H1 (cell line): ENCODE measurements at places on chromosomes 7 and 10.

DNA sequence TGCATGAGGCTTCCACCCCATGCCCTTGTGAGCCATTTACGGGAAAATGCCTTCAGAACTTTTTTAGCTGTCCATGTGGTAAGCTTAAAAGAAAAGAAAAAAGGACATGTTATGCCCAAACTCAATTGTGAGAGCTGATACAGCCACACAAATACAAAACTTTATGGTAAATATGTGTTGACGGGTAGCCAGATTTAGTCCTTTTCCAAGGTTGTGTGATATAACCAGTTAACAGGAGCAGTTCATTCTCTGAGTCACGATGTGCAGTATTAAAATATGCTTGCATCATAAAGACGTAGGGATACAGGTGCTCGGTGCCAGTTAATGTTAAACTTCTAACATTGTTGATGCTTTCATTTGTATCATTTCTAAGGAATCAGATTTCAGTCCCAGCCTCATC lies 350.4 kb downstream of the DNAJB6 start:
- DNase-seq = peak; percentile 6
- no peaks in the 10 kb centered on the region for H3K36me3 ChIP-seq
- no peak overlapping the region for H3K4me3 ChIP-seq
- peaks cover 88% of the 10 kb centered on the region for H3K27me3 ChIP-seq

DNA sequence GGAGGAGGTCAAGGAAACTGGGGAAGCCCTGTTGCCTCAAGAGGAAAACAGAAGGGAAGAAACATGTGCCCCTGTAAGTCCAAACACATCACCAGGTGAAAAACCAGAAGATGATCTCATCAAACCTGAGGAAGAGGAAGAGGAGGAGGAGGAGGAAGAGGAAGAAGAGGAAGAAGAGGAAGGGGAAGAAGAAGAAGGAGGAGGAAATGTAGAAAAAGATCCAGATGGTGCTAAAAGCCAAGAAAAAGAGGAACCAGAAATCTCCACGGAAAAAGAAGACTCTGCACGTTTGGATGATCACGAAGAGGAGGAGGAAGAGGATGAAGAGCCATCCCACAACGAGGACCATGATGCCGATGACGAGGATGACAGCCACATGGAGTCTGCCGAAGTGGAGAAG lies 82.7 kb upstream of the SAMD8 start:
- no peak overlapping the region for H3K4me3 ChIP-seq
- DNase-seq = no peak
- no peaks in the 10 kb centered on the region for H3K4me1 ChIP-seq
- H3K36me3 ChIP-seq = peaks cover 25% of the 10 kb centered on the region

DNA sequence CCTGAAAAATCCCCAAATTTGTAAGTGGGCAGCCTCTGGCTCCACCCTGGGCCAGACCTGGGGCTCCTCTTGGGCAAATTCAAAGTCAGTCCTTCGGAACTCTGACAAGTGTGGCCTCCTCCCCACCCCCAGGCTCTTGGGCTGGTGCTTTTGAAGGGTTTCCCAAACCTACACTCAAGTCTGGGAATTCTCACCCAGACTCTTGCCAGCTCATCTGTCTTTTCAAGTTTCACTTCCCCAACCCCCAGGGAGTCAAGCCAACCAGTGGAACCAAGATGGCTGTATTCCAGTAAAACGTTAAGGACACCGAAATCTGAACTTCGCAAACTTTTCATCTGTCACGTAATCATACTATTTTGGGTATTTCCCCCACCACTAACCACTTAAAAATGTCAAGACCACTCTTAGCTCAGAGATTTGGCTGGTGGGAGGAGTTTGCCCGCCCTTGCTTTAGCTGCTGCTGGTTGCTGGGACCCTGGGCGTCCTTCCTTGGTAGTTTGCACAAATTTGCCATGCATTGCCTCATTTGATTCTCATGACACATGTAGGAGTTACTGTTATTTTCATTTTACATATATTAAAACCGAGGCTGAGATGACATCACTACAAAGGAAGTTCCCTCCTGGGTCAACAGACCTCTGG lies 1.7 kb upstream of the MYO1G start:
- H3K4me1 ChIP-seq = peaks cover 7% of the 10 kb centered on the region; the same call in 1 of the 2 replicates
- peaks cover 17% of the 10 kb centered on the region for H3K36me3 ChIP-seq
- no peaks in the 10 kb centered on the region for H3K27me3 ChIP-seq
- H3K27ac ChIP-seq = no peak overlapping the region
- DNase-seq = no peak

- H3K4me1 ChIP-seq = peaks cover 4% of the 10 kb centered on the region
- H3K27ac ChIP-seq = no peak overlapping the region
- no peak for DNase-seq
- peaks cover 19% of the 10 kb centered on the region for H3K27me3 ChIP-seq
- H3K4me3 ChIP-seq = no peak overlapping the region
- H3K36me3 ChIP-seq = no peaks in the 10 kb centered on the region
Measured at GRCh38 chr7:116529250-116529649, 4.4 kb downstream of the CAV1 start.

- H3K4me1 ChIP-seq = peaks cover 6% of the 10 kb centered on the region
- no peaks in the 10 kb centered on the region for H3K27me3 ChIP-seq
- no peak overlapping the region for H3K27ac ChIP-seq
- H3K4me3 ChIP-seq = no peak overlapping the region
- no peak for DNase-seq
- H3K36me3 ChIP-seq = no peaks in the 10 kb centered on the region
Measured at GRCh38 chr7:106016331-106016730, 53.3 kb downstream of the CDHR3 start.

- no peak overlapping the region for H3K4me3 ChIP-seq
- no peak for DNase-seq
- H3K27ac ChIP-seq = no peak overlapping the region
- peaks cover 13% of the 10 kb centered on the region; the same call in 1 of the 2 replicates for H3K36me3 ChIP-seq
- no peaks in the 10 kb centered on the region for H3K27me3 ChIP-seq
Measured at GRCh38 chr7:117772421-117772820, 100.8 kb downstream of the CTTNBP2 start.

- H3K36me3 ChIP-seq = no peaks in the 10 kb centered on the region
- DNase-seq = no peak
- H3K4me3 ChIP-seq = no peak overlapping the region
Measured at GRCh38 chr10:102988404-102989314, 70.6 kb downstream of the CNNM2 start.

GRCh38 chr7:127587663-127588018 lies 570 bp upstream of the ARF5 start:
- peaks cover 18% of the 10 kb centered on the region for H3K36me3 ChIP-seq
- H3K4me1 ChIP-seq = peaks cover 18% of the 10 kb centered on the region
- H3K27ac ChIP-seq = no peak overlapping the region
- no peak for DNase-seq

- peaks cover 6% of the 10 kb centered on the region for H3K27me3 ChIP-seq
- H3K27ac ChIP-seq = no peak overlapping the region
- H3K4me1 ChIP-seq = no peaks in the 10 kb centered on the region
- H3K4me3 ChIP-seq = no peak overlapping the region
- H3K36me3 ChIP-seq = no peaks in the 10 kb centered on the region
Measured at GRCh38 chr7:135208102-135208793, 3.1 kb downstream of the WDR91 start.

- DNase-seq = no peak
Measured at GRCh38 chr7:1721047-1721690, 51.1 kb downstream of the ELFN1 start.

DNA sequence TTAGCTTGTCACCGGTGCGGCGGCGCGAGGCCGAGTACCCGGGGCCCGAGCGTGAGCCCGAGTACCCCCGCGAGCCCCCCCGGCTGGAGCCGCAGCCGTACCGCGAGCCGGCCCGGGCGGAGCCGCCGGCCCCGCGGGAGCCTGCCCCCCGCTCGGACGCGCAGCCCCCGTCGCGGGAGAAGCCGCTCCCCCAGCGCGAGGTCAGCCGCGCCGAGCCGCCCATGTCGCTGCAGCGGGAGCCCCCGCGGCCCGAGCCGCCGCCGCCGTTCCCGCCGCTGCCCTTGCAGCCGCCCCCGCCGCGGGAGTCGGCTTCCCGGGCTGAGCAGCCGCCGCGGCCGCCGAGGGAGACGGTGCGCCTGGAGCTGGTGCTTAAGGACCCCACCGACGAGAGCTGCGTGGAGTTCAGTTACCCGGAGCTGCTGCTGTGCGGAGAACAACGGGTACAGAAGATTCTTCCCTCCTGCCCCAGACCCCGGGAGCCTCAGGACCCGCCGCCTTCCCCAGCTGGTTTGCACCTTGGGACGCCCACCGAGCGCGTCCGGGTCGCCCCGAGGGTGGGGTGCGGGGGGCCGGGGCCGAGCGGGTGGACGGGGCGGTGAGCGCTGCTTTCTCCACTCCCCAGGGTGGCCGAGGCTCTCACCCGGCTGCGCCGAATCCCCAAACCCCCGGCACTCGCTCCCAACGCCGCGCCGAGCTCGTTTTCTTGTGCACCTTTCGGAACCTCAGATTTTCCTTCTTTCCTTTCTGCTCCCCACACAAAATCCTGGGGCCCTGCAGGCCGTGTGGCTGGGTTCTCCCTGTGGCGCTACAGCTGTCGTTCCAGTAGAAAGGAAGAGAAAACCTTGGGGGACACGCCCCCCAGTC lies 708 bp downstream of the UBN2 start:
- no peaks in the 10 kb centered on the region for H3K36me3 ChIP-seq
- peak; percentile 3 for DNase-seq
- no peaks in the 10 kb centered on the region for H3K27me3 ChIP-seq
- peak overlapping the region; percentile 86 for H3K4me3 ChIP-seq
- H3K4me1 ChIP-seq = no peaks in the 10 kb centered on the region
- peak overlapping the region; percentile 82 for H3K27ac ChIP-seq

GRCh38 chr10:86699991-86700840 lies 31.9 kb downstream of the LDB3 start:
- H3K27me3 ChIP-seq = no peaks in the 10 kb centered on the region
- H3K4me3 ChIP-seq = no peak overlapping the region
- H3K4me1 ChIP-seq = no peaks in the 10 kb centered on the region
- H3K36me3 ChIP-seq = no peaks in the 10 kb centered on the region

DNA sequence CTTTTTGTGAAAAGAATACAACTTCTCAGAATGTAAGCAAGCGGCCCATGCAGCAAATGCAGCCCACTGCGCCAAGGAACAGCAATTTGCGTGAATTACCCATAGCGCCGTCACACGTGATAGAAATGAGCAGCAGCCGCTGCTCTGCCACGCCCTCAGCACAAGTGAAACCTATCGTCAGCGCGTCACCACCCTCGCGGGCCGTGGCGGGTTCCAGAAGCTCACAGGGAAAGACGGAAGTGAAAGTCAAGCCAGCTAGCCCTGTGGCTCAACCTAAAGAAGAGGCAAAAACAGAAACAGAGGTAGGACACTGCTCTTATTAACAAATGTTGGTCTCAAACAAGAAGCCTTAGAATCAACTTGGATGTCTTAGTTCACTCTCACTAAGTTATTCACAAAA lies 70.5 kb downstream of the SHH start:
- no peak overlapping the region for H3K4me3 ChIP-seq
- H3K27ac ChIP-seq = peak overlapping the region; percentile 38; the same call in 1 of the 2 replicates
- H3K36me3 ChIP-seq = peaks cover 70% of the 10 kb centered on the region
- H3K4me1 ChIP-seq = no peaks in the 10 kb centered on the region

- H3K4me1 ChIP-seq = peaks cover 8% of the 10 kb centered on the region; the same call in 1 of the 2 replicates
- peaks cover 27% of the 10 kb centered on the region for H3K27me3 ChIP-seq
- no peak overlapping the region for H3K27ac ChIP-seq
- no peak overlapping the region for H3K4me3 ChIP-seq
- no peaks in the 10 kb centered on the region for H3K36me3 ChIP-seq
Measured at GRCh38 chr7:44320794-44321371, 4.5 kb downstream of the CAMK2B start.

- H3K4me3 ChIP-seq = no peak overlapping the region
- no peak overlapping the region for H3K27ac ChIP-seq
- H3K27me3 ChIP-seq = no peaks in the 10 kb centered on the region
- H3K36me3 ChIP-seq = no peaks in the 10 kb centered on the region
- no peaks in the 10 kb centered on the region for H3K4me1 ChIP-seq
Measured at GRCh38 chr10:43674553-43675210, 26.0 kb upstream of the ZNF32 start.

DNA sequence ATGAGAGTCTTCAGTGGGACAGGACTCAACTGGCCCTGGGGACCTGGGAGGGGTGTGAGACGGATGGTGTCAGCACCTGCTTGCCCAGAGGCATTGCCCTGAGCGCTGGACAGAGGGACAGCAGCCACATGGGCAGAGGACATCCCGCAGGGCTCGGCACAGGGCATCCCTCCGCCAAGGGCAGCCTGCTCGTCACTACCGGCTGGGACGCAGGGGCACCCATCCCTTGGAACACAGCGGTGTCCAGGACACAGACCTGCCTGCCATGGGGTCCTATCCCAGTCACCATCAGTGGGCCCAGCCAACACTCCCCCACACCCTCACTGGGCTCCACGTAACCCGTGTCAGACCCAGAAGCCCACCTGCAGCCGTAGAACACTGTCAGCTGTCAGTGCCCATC lies 109.3 kb downstream of the LARP4B start:
- DNase-seq = no peak
- no peaks in the 10 kb centered on the region for H3K27me3 ChIP-seq
- no peak overlapping the region for H3K4me3 ChIP-seq
- H3K36me3 ChIP-seq = peaks cover 37% of the 10 kb centered on the region

DNA sequence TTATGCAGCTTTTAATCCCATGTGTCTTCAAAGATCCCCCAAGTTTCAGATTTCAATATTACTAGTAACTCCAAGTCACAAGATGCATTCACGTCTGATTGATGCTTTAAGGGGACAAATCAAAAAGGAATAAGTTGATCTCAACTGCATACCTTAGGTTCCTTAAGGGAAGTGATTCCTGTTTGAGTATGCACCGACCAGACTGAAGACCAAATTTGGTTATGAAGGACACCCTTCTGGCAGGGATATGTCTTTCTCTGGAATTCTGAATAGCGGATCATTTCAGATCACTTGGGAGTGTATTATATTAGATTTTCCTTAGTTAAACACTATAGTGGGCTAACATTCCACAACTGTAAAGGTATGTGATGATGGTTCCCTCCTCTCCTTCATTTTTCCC lies 4.3 kb downstream of the KIF5B start:
- H3K27ac ChIP-seq = no peak overlapping the region
- DNase-seq = no peak
- H3K27me3 ChIP-seq = no peaks in the 10 kb centered on the region
- peaks cover 7% of the 10 kb centered on the region; the same call in 1 of the 2 replicates for H3K36me3 ChIP-seq
- H3K4me1 ChIP-seq = no peaks in the 10 kb centered on the region

GRCh38 chr7:50304129-50304910 lies at the start of gene IKZF1:
Gene IKZF1 (plus strand): TSS chr7:50304716. CDS start chr7:50319062, 14,346 bp downstream.
- no peaks in the 10 kb centered on the region for H3K36me3 ChIP-seq
- peak within 1 kb of the TSS; percentile 66 for H3K4me3 ChIP-seq
- DNase-seq = no peak
- no peak within 1 kb of the TSS for H3K27ac ChIP-seq

GRCh38 chr10:21860718-21861117 lies 142.8 kb downstream of the DNAJC1 start:
- H3K27ac ChIP-seq = 0 out of 2 replicates have a peak overlapping the region, but pooled peaks have one; percentile 38
- H3K4me3 ChIP-seq = no peak overlapping the region
- no peak for DNase-seq
- no peaks in the 10 kb centered on the region for H3K36me3 ChIP-seq
- no peaks in the 10 kb centered on the region for H3K4me1 ChIP-seq

DNA sequence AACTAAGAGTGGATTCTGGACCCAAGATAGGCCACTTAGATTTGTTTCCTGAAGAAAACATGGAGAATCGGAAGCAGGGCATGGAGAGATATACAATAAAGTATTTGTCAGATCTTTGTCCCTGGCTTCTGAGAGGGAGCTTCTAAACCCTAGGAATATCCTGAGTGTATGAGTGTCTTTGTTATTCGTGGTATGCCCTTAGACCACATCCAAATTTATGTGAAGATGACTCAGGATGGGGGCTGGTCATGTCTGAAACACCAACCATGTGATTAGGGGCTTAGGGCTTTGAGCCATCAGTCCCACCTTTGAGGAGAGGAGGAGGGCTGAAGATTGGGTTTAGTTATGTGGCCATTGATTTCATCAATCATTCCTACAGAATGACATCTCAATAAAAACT lies 69.7 kb upstream of the PLPP4 start:
- no peak overlapping the region for H3K27ac ChIP-seq
- H3K27me3 ChIP-seq = no peaks in the 10 kb centered on the region
- no peaks in the 10 kb centered on the region for H3K36me3 ChIP-seq
- H3K4me3 ChIP-seq = no peak overlapping the region
- no peak for DNase-seq
